ENCODE measurements at places on chromosomes 4 and X. TPM values are rescaled to one million over a fixed set of nuclear protein-coding genes. Genes with fewer than 3 reads are reported as not detected.

The GPC4 gene
- total RNA-seq: 4.7 TPM

The H2AZ1 gene
- total RNA-seq: 78.9 TPM

The ARHGAP6 gene
- total RNA-seq: 2.0 TPM

The CABS1 gene
- total RNA-seq: not detected

The F8A2 gene
- total RNA-seq: not detected

The LAMTOR3 gene
- 39.8 TPM for total RNA-seq

The COX7B2 gene
- not detected for total RNA-seq

The MND1 gene
- total RNA-seq: 5.7 TPM

The TMEM156 gene
- 0.74 TPM for total RNA-seq

The P2RY8 gene
- total RNA-seq: not detected

The MYL5 gene
- 6.4 TPM for total RNA-seq

The TRIM2 gene
- 744 TPM for total RNA-seq

The SH3BP2 gene
- 22.6 TPM for total RNA-seq

The SMIM43 gene
- total RNA-seq: 2.5 TPM

The PCYT1B gene
- 21.1 TPM for total RNA-seq
